ENCODE measurements at places on chromosomes 3 and 15.
A peak's percentile ranks its signal among the peaks of the same experiment; 100 is the strongest.

DNA sequence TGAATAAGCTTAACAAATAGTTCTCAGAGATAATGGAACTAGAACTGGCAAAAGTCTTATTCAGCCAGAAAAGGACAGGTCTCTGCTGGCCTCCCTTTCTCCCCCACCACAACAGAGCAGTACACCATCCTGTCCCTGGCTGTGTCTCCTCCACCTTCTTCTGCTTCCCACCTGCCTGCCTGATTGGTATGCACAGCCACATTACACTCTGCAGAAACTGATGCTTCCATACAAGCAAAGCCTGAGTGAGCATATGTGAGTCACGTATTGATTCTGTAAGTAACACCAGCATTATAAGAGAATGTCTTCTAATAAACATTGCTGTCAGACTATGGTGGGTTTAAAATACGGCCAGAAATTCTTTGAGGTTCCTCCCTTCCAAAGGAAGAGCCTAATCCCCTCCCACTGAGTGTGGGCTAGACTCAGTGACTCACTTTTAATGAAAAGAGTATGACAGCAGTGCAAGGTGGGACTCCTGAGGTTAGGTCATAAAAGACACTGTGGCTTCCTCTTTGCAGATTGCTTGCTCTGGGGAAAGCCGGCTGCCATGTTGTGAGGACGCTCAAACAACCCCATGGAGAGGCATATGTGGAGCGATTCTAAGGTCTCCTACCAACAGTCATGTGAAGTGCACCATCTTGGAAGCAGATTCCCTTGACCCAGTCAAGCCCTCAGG is 44.4 kb downstream of the ANXA2 start:
- H3K27me3 ChIP-seq, result no peaks in the 10 kb centered on the region
- H3K4me1 ChIP-seq, result peaks cover 6% of the 10 kb centered on the region
- no peak for DNase-seq
- peaks cover 61% of the 10 kb centered on the region for H3K36me3 ChIP-seq

DNA sequence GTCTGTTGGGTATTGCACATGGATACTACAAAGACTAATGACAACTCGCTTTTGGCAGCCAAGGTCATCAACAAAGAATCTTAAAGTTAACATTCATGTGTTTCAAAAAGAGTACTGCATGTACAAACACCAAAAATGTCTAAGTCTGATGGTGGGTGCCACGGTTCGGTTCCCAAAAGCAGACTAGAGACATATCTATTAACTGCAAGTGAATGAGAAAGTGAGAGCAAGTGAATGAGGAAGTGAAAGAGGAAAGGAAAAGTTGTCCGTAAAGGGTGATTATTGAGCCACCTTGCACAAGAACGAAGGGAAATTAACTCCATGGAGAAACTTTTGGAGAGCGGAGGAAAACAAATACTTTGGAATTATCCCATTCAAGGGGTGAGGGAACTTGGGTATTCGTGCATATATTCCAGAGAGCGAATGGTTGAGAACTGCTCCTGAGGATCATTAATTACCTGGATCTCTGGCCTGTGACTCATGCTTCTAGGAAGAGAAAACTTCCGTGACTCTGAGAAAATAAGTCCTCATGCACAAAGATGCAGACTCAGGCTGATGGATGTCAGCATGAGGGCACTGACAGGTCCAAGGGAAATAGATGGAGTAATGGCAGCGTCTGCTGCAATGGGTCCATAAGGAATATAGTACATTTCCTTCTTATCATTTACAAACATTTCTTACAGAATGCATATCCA is 336.5 kb upstream of the TGFBR2 start:
- no peak for DNase-seq
- peaks cover 11% of the 10 kb centered on the region for H3K36me3 ChIP-seq
- peaks cover 2% of the 10 kb centered on the region for H3K4me1 ChIP-seq
- H3K27ac ChIP-seq, result no peak overlapping the region
- no peak overlapping the region for H3K4me3 ChIP-seq
- no peaks in the 10 kb centered on the region for H3K27me3 ChIP-seq

GRCh38 chr3:109132801-109133473 is 3.6 kb upstream of the C3orf85 start:
- no peak overlapping the region for H3K4me3 ChIP-seq
- no peaks in the 10 kb centered on the region for H3K4me1 ChIP-seq
- no peaks in the 10 kb centered on the region for H3K27me3 ChIP-seq
- no peaks in the 10 kb centered on the region for H3K36me3 ChIP-seq

- no peak for DNase-seq
- H3K4me3 ChIP-seq, result no peak overlapping the region
- no peak overlapping the region for H3K27ac ChIP-seq
These were observed 89.5 kb downstream of the WDR76 start for GRCh38 chr15:43916326-43916660.

DNA sequence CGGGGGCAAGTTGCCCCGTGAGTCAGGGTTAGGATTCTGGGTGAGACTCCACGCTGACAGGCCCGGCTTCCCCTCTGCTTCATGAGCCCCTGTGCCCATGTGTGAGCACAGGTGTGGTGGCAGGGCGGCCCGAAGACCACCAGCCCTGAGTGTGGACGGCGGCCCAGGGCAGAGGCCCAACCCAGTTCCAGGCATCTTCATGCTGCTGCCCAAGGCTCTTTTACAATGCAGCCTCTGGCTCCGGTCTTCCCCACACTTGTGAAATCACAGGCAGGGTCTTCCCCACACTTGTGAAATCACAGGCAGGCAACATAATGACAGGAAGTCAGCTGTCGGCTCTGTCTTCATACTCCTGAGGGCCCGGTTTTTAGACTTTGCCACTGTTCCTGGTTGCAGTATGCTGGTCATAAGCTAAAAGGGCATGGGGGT is 78.8 kb downstream of the AAGAB start:
- DNase-seq, result peak; percentile 20
- peaks cover 12% of the 10 kb centered on the region for H3K4me1 ChIP-seq
- no peaks in the 10 kb centered on the region for H3K27me3 ChIP-seq
- H3K4me3 ChIP-seq, result no peak overlapping the region

DNA sequence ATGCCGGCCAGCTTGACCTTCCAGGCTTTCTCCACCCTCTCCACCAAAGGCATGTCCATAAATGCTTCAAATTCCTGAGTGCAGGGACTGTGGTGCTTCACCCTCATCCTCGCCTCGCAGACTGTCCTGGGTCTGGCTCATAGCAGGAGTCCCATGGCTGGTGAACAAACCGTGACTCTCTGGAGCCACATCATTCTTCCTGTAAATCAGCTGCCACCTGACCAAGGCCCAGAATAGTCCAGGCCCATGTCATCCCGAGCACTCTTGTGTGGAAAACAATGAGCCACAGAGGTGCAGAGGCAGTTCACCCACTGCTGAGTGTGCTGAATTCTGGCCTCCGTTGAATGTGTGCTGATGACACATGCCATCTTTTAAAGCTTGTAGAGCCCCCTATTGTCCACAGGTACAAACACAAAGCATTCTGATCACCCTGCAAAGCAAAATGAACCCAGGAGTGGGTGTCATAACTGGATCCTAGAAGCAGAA is 68.6 kb downstream of the ABHD5 start:
- H3K4me1 ChIP-seq, result peaks cover 14% of the 10 kb centered on the region
- H3K36me3 ChIP-seq, result peaks cover 1% of the 10 kb centered on the region
- no peak overlapping the region for H3K4me3 ChIP-seq
- no peak overlapping the region for H3K27ac ChIP-seq
- H3K27me3 ChIP-seq, result no peaks in the 10 kb centered on the region

DNA sequence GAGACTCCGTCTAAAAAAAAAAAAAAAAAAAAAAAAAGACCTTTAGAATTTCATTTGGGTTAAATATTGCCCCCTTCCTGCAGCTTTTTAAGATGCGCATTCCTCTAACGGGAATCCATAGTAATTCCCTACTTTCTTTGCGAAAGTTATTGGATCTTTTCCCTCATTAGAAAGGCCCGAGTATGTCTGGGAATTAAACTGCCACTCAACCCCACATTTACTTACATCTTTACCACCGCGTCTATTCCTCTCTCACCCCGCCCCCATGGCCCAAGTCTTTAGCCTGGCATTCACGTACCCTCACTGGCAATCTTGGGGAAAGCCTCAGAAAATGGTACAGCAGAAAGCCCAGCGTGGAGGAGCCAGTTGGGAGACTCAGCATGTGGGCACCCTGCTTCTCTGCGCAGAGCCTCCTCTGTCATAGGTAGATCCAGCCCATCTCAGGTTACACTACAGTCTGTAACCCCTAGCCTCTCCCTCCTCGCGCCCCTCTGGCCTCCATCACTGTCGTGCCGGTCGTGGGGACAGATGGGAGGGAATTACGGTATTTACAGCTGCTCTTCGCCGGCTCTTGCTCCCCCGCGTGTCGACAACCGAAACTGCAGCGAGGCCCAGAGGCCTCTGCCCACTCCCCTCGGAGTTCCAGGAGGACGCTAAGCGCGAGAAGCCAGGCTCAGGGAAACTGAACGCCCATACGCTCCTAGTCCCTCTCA is 6.4 kb upstream of the ANKDD1A start:
- H3K27ac ChIP-seq, result peak overlapping the region; percentile 2
- peaks cover 30% of the 10 kb centered on the region for H3K4me1 ChIP-seq
- H3K36me3 ChIP-seq, result peaks cover 7% of the 10 kb centered on the region
- H3K4me3 ChIP-seq, result peak overlapping the region; percentile 73
- DNase-seq, result peak; percentile 85

- no peak for DNase-seq
- H3K4me1 ChIP-seq, result peaks cover 69% of the 10 kb centered on the region
- H3K4me3 ChIP-seq, result peak overlapping the region; percentile 46
- H3K27me3 ChIP-seq, result no peaks in the 10 kb centered on the region
- H3K27ac ChIP-seq, result peak overlapping the region; percentile 73
These were observed 26.3 kb downstream of the ARHGEF3 start for GRCh38 chr3:56775445-56775837.

GRCh38 chr3:170513642-170514041 is 72.2 kb downstream of the SLC7A14 start:
- H3K27ac ChIP-seq, result no peak overlapping the region
- no peaks in the 10 kb centered on the region for H3K36me3 ChIP-seq
- H3K27me3 ChIP-seq, result peaks cover 10% of the 10 kb centered on the region
- no peak for DNase-seq
- H3K4me1 ChIP-seq, result no peaks in the 10 kb centered on the region

DNA sequence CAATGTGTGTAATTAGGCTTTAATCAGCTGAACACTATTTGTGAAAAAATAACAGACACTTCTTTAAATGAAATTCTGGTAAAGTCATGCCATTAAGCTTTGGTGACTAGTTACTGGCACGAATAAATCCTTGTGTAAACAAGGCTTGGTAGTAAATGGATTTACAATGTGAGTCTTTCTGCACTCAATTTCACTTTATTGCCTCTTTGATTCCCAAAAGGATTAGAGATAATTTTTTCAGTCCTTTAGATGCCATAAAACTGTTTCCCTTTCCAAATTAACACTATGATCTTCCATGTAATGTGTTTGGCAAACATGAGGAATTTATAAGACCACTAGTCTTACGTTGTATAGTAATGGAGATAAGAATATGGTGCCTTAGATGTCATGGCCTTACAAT is 339.5 kb upstream of the DNAJC19 start:
- DNase-seq, result no peak
- no peak overlapping the region for H3K4me3 ChIP-seq
- no peaks in the 10 kb centered on the region for H3K4me1 ChIP-seq
- no peaks in the 10 kb centered on the region for H3K27me3 ChIP-seq
- H3K27ac ChIP-seq, result no peak overlapping the region
- H3K36me3 ChIP-seq, result no peaks in the 10 kb centered on the region

GRCh38 chr3:129308636-129309035 is 30.0 kb downstream of the HMCES start:
- H3K27me3 ChIP-seq, result no peaks in the 10 kb centered on the region
- H3K4me1 ChIP-seq, result peaks cover 40% of the 10 kb centered on the region
- H3K27ac ChIP-seq, result peak overlapping the region; percentile 4

- H3K4me1 ChIP-seq, result peaks cover 23% of the 10 kb centered on the region
- H3K27me3 ChIP-seq, result no peaks in the 10 kb centered on the region
- H3K36me3 ChIP-seq, result peaks cover 5% of the 10 kb centered on the region
- DNase-seq, result no peak
These were observed 41.2 kb downstream of the ZNF710 start for GRCh38 chr15:90042356-90042755.

- no peaks in the 10 kb centered on the region for H3K4me1 ChIP-seq
- no peaks in the 10 kb centered on the region for H3K36me3 ChIP-seq
- H3K27me3 ChIP-seq, result peaks cover 46% of the 10 kb centered on the region
- H3K4me3 ChIP-seq, result no peak overlapping the region
- DNase-seq, result no peak
- no peak overlapping the region for H3K27ac ChIP-seq
These were observed 55.4 kb upstream of the ALDH1A3 start for GRCh38 chr15:100824211-100824610.

DNA sequence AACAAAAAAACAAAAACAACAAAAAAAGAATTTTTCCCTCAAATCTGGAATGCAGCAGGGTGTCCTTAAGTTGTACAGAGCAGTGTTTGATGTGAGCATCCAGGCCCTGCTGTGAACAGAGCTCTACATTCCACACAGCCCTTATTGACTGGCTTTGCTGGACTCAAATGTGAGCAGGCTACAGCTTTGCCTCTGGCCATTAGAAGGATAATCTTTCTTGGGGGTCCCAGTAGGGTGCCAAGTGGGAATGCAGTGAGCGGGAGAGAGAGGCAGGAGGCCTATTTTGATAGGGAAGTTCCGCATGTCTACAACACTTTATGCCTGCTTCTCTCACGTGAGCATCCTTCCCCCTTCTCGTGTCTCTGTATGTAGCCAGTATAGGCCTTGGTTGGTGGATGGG is 34.4 kb upstream of the TPRG1 start:
- peaks cover 8% of the 10 kb centered on the region for H3K27me3 ChIP-seq
- H3K27ac ChIP-seq, result no peak overlapping the region
- DNase-seq, result no peak
- H3K4me3 ChIP-seq, result no peak overlapping the region
- H3K36me3 ChIP-seq, result peaks cover 8% of the 10 kb centered on the region

DNA sequence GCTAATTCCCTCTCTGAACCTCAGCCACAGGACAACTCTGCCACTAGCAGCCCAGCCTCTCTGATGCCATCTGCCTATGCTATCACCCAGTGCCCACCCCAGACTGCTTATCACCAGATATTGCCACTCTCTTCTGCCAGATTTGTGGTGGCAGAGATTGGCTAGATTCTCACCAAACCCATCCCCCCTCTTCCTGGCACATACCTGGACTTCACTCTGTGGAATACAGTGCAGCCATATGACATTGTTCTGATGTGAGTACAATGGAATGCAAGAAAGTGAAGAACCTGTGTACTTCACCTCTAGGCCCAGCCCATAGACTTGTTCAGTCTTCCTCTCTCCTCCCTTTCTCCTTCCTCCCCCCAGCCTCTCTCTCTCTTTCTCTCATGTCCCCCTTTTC is 46.9 kb upstream of the NTRK3 start:
- no peak for DNase-seq
- peaks cover 3% of the 10 kb centered on the region for H3K27me3 ChIP-seq
- no peak overlapping the region for H3K27ac ChIP-seq
- no peak overlapping the region for H3K4me3 ChIP-seq

DNA sequence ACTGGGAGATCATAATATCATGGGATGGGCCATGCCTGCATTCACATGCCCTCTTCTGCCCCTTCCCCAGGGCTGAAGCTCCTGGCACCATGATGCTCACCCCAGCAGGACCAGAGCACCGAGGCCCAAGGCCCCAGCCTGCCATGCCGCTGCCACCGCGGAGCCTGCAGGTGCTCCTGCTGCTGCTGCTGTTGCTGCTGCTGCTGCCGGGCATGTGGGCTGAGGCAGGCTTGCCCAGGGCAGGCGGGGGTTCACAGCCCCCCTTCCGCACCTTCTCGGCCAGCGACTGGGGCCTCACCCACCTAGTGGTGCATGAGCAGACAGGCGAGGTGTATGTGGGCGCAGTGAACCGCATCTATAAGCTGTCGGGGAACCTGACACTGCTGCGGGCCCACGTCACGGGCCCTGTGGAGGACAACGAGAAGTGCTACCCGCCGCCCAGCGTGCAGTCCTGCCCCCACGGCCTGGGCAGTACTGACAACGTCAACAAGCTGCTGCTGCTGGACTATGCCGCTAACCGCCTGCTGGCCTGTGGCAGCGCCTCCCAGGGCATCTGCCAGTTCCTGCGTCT is 5.6 kb downstream of the PLXNA1 start:
- H3K4me3 ChIP-seq, result no peak overlapping the region
- H3K4me1 ChIP-seq, result no peaks in the 10 kb centered on the region
- no peak for DNase-seq
- H3K27me3 ChIP-seq, result no peaks in the 10 kb centered on the region
- no peaks in the 10 kb centered on the region for H3K36me3 ChIP-seq
- H3K27ac ChIP-seq, result no peak overlapping the region
